Progenitor cell of endocrine pancreas (in vitro differentiated cells): ENCODE measurements at places on chromosomes 7 and 10.
A peak's percentile ranks its signal among the peaks of the same experiment; 100 is the strongest.

GRCh38 chr7:64625114-64626082 is 40.5 kb upstream of the ZNF107 start:
- no peak for DNase-seq

DNA sequence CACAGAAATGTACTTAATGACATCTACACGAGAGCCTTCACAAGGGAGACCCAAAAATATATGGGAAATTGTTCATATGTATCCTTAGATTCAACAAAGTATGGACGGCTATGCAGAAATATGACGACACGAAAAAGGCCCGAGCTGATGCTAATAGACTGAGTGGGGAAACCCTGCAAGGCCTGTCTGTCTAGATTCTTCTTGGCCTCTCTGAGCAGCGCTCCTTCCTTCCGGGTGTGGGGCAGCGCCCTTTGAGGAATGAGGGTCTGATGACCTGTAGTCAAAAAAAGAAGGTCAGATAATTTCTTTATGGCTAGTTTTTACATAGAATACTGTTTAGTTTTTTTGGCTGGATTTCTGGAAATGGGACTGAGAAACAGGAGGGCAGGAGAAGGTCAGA is 192.8 kb upstream of the AKR1E2 start:
- DNase-seq: no peak

- no peak for DNase-seq
Measured at GRCh38 chr10:31034098-31034909, 2.6 kb upstream of the ZNF438 start.

DNA sequence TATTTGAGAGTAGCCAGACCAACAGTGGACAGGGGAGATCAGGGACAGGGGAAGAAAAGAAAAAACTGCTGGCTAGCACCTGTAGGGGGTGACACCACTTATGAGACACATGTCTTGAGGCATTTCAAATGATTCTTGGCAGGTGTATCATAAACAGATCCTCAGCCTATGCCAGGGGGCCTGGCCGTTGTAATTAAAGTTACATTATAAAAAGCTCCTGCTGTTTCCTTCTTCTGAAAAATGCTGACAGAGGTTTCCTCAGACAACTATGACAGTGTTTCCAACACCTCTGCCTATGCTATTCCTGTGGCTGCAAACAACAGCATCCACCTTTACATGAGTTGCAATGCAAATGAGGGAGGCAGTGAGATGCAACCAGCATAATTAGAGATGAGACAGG is 281.0 kb upstream of the PTER start:
- DNase-seq: no peak

- no peak for DNase-seq
Measured at GRCh38 chr7:152541892-152542291, 106.1 kb upstream of the KMT2C start.

- DNase-seq: no peak
Measured at GRCh38 chr10:71770789-71771188, 2.5 kb downstream of the VSIR start.

DNA sequence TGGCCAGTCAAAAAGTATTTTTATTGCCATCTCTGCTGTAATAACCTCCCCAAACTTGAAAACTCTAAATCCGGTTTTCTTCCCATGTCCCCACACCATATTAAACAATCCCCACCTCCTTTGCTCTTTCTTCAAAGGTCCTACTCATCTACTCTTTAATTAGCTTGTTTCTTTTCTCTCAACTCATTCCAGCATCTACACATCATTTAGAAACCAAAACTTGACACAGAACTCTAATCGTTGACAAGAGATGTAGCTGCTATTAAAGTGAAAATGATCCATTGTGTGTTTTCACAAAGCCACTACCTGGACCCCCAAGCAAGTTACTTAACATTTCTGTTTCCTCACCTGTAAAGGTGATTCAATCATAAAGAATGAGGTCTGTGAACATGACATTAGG is 436.3 kb upstream of the NPVF start:
- no peak for DNase-seq

- no peak for DNase-seq
Measured at GRCh38 chr7:50321487-50322067, 17.1 kb downstream of the IKZF1 start.

DNA sequence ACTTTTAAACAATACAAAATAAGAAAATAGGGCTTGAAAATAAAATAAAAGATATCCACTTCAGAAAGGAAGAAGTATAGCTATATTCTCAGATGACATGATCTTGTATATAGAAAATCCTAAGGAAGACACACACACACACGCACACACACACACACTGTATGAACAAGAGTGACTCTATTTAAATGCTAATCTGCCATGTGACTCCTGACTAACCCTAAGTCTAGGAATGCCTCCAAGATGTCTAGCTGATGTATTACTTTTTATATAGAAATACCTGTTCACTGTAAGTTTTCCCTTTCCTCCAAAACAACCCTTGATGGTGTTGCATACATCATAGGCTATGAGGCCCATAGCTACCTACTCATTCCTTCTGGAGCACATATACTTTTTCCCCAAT is 173.1 kb upstream of the LRRTM3 start:
- DNase-seq: no peak

DNA sequence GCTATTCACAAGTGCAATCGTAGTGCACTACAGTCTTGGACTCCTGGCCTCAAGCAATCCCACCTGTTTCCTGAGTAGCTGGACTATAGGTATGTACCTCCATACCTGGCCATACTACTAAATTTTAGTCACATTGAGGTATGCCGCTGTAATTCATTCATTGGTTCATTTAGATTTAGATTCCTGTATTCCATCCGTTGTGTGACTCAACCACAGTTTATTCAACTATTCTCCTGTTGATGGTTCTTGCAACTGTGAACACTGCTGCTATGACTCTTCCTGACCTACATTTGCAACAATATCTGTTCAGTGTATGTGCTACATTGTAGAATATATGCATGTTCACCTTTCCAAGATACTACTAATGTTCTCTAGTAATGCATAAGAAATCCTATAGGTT is 8.0 kb upstream of the ZCCHC24 start:
- no peak for DNase-seq

- peak; percentile 17 for DNase-seq
Measured at GRCh38 chr10:119139464-119140067, 25.9 kb downstream of the SFXN4 start.

- DNase-seq: no peak
Measured at GRCh38 chr7:63065684-63066083, 933.0 kb upstream of the ZNF722 start.

GRCh38 chr10:26213157-26213800 is 3.3 kb upstream of the GAD2 start:
- DNase-seq: no peak
